NCI-H2107 (cell line): ENCODE measurements at places on chromosomes 3 and 15.

DNA sequence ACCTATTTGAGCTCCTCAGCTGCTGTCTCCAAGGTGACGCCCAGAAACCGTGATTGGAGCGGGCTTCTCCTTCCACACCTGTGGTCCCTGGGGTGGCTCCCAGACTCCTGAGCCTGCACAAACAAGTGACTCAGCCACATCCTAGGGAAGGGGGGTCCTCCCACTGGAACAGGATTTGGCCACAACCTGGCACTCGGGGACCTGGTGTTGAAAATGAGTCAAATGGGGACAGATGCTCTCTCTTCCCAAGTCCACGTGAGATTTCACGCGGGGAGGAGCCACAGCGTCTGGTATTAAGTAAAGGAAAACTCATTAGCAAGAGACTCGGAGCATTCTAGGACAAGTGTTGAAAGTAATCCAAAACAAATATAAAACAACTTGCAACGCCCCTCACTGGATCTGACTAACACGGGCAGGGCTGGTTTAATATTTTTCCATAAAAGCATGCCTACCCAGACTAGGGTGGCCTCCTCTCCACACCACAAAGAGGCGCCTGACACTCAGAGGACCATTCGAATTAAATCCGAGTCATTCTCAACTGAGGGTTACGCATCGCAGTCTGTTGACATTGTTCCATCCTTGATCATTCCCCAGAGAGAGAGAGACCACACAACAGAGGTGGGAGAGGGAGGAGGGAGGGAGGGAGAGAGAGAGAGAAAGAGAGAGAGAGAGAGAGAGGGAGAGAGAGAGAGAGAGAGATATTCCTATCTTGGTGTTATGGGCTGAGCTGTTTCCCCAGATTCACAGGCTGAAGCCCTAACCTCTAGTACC is 74.4 kb downstream of the MGLL start:
- peak; percentile 87 for DNase-seq

DNA sequence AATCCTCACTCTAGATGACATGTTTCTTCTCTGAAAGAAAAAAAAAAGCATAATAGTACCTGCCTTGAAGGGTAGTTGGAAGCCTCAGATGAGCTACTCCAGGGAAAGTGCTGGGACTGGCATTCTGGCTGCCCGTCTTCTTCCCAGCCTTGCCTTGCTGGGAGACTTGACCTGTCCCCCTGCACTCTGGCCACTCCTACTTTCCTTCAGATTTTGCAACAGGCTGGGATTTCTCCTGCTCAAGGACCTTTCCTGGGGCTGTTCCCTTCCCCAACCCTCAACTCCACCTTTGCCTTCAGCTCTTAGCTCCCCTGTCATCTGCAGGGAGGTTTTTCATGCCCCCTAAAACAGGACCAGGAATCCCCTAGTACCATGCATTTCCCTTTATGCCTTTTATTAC is 609.9 kb upstream of the CFAP20DC start:
- DNase-seq, result no peak

DNA sequence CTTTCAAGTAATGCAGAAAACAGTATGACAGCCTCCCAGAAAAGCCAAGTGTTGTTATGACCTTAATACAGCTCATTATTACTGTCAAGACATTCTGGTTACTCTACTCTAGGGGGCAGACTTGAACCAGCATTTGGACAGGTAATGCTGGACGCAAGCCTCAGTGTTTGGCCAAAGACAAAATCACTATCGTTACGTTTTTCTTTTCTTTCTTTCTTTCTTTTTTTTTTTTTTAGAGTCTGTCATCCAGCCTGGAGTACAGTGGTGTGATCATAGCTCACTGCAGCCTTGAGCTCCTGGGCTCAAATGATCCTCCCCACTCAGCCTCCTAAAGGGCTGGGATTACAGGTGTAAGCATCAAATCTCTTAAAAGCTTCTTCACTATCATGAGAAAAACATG is 29.4 kb upstream of the TMEM45A start:
- peak; percentile 36 for DNase-seq

DNA sequence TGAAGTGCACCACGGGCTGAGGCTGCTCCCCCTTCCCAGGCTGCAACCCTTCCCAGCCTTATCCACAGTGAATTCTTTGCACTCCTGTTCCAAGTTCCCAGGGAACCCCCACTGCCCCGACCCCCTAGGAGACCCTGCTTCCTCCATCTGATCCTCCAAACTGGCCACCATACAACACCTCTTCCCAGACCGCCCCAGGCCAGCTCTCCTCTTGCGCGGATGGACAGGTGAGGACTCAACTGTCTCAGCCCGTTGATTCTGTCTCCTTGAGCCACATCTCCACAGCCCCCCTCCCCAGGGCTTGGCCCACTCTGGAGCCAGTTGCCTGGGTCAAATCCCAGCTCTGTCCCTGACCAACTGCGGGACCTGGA is 21.7 kb downstream of the GRIP2 start:
- no peak for DNase-seq

GRCh38 chr3:141228395-141228794 is 3.2 kb upstream of the PXYLP1 start:
- no peak for DNase-seq

DNA sequence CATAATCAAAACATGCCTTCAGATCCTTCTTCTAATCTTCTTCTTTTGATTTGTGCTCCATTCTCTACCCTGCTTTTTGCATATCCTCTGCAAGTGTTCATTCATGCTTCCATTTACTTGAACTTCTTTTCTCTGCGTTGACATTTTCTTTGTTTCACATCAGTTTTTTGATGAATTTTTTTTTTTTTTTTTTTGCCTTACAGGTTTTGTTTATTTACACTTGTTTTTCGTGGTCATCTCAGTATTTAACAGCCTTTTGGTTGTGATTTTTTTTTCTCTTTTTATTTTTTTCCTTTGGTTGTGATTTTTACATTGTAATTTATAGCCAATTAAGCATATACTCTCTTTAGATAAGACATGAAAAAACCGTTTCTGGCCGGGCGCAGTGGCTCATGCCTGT is 11.8 kb upstream of the SHQ1 start:
- DNase-seq, result no peak
